ENCODE measurements at places on chromosomes 2 and 18.

GRCh38 chr18:9507565-9508088 is 32.3 kb downstream of the RALBP1 start:
- DNase-seq = no peak

DNA sequence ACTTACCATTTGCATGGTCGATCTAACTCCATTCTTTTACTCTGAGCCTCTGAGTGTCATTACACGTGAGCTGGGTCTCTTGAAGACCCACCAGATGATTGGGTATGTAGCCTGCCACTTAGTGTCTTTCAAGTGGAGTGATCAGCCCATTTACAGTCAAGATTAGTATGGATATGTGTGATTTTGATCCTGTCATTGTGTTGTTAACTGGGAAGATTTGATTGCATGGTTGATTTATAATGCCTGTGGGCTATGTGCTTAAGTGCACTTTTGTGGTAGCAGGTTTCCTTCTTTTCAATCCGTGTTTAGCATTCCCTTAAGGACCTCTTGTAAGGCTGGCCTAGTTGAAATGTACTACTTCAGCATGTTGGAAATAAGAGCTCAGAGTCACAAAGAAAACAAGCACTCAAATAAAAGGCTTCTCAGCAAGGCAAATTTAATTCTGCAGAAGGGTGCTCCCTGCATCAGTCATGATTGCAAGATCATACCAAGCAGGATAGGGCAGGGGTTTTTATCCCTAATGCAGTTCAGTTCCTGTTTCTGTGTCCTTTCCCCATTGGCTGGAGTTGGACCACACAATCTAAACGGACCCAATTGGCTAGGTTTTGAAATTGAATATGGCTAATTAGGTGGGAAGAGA is 230.7 kb upstream of the SYT4 start:
- DNase-seq = no peak

- DNase-seq = peak; percentile 35
Observed at GRCh38 chr2:53740170-53740569, 27.4 kb upstream of the CHAC2 start.

DNA sequence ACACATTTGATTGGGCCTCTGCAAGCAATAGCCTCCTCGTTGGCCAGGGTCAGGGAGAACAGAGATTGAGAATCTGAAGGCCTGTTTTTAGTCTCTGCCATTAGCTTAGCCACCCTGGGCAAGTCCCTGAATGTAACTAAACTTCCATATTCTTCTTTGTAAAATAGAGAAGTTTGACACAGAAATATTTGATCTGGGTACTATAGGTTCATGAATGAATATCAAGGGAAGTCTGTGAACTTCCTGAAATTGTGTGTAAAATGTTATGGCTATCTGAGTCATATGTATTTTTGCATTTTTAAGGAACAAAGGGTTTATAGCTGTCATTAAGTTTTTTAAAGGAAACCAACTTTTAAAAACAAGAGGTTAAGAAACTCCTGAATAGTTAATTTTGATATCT is 23.2 kb downstream of the RND3 start:
- DNase-seq = no peak

GRCh38 chr2:172085460-172086159 is at the start of gene DLX1:
Gene DLX1, plus strand, starts transcription at chr2:172085507. Its CDS starts 171 bp downstream, at chr2:172085678.
- no peak for DNase-seq

GRCh38 chr2:148567716-148568115 is 76.8 kb upstream of the EPC2 start:
- no peak for DNase-seq

DNA sequence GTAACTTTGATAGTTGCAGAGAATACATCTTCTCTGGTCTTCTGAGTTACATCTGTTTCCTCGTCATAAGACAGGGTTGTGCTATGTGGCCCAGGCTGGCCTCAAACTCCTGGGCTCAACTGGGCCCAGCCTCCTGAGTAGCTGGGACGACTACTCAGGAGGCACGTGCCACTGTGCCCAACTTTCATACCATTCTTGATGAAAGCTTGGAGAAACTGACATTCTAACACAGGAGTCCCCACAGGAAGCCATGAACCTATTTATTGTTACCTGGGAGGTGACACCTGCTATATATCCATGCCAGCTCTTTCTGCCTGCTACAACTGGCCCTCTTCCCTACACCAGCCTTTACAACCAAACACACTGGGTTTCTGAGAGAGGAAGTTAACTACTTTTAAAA is 19.1 kb downstream of the EIF2AK3 start:
- no peak for DNase-seq

- no peak for DNase-seq
Observed at GRCh38 chr18:38305961-38306360, 740.4 kb upstream of the CELF4 start.

- no peak for DNase-seq
Observed at GRCh38 chr2:12987246-12987645, 270.5 kb downstream of the TRIB2 start.

DNA sequence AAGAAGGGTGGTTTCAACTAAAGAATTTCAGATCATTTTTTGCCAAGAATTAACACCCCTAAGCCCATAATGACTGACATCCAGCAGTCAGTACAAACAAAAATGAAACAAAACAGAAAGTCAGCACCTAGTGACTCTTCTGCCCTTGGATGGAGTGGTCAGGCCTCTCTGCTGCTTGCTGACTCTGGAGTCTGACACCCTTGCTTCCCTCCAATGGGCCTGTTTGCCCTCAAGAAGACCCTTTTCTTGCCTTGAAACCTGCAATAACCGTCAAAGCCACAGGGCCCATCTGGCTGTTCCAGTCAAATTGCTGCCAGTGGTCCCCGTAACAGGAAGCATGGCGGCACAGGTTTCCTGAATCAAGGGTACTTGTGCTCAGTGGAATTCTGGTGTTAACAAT is 27.2 kb upstream of the CYTIP start:
- no peak for DNase-seq

GRCh38 chr2:237806334-237806733 is 7.8 kb downstream of the RBM44 start:
- peak; percentile 18 for DNase-seq

GRCh38 chr2:194380011-194380410 is 1277.0 kb upstream of the SLC39A10 start:
- no peak for DNase-seq

- DNase-seq = no peak
Observed at GRCh38 chr2:60899230-60899891, 18.0 kb downstream of the REL start.

- DNase-seq = no peak
Observed at GRCh38 chr18:23504720-23505119, 1.4 kb downstream of the RMC1 start.

DNA sequence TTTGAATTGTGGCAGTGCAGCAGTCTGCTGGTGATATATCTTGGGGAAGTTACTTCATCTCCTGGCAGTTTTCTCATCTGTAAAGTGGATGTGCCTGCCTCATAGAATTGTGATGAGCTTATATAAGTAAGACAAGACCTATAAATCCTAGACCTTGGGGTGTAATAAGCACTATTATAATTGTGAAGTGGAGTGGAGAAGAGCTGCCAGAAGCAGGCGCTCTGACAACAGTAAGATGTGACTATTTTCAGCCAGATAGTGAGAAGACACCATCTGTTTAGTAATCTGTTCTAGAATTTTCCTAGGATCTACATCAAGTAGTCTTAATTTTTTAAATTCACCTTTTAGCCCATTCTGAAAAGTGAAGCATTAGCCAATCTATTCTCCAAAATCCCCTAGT is 85.6 kb upstream of the TSPYL6 start:
- DNase-seq = no peak

DNA sequence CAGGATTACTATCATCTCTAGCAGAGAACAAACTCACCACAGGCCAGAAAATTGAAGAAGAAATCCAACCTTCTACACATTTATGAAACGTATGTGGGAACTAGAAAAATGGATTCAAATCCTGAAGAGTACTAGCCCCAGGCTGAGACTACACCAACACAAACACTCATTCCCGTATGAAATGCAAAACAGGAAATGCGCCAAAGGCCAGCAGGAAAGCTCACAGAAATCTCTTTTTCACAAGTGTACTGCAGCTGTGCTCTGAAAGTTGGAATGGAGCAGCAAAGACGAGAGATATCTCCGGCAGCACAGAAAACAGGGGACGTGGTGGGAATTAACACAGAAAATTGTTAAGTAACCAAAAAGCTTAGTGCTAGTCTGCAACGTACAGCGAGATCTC is 913.5 kb downstream of the TDRD15 start:
- DNase-seq = no peak

DNA sequence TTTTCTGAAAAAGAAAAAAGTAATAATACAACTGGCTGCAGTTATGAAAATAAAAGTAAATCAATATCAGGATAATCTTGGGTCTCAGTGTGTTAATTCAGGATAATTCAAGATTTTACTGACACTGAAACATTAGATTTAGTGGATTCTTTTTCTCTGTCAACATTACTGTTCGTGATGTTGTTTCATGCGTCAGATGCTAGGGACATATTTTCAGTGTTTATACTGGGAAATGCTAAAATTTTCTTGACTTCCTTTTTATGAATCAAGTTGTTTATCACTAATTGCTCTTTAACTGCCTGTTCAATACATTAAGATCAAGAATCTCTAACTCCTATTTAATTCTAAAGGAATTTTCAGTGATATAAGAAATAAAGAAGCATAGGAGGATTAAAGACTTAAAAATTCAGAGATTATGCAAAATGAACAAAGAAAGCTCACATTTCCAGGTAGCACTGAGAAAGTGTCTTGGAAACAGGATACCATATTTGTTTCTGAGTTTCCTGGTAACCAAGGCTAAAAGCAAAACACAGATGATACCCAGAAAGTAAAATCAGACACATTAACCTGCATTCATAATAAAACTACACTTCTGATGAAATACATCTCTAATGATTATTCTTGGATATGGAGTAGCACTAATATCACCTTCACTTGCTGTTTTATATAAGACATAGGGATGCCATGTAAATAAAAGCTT is 174.0 kb downstream of the ARL4C start:
- DNase-seq = no peak

DNA sequence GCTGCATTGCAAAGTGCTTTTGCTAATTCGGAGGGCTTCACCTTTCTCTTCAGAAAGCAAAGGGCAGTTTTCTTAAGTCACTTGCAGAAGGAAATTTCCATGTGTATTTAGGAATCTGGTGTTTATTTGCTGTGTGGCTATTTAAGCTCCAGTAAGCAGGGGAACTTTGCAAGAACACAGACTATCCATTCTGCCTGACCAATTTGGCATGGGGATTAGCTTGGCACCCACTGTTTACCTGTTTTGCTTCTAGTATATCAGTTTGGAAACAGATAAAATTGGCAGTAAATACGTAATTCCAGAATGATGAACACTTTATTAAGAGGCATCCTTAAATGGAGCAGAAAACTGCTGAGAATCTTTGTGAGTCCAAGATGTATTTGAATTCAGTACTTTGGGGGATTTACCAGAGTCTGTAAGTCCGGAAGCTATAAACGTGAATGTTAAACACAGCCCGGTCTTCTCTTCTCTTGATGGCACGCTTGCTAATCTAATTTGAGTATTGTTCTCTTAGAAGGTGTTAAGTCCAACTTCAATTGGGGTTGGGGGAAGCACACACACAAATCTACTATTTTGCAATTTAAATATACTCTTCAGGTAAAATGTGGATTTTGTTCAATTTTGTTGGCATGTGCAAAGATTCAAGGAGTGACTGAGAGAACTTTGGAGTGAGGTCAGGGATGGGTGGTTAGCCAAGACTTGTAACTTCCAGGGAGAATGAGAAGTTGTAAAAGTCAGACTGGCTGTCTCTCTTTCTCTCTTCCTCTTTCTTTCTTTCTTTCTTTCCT is 650 bp downstream of the ACKR3 start:
- no peak for DNase-seq

DNA sequence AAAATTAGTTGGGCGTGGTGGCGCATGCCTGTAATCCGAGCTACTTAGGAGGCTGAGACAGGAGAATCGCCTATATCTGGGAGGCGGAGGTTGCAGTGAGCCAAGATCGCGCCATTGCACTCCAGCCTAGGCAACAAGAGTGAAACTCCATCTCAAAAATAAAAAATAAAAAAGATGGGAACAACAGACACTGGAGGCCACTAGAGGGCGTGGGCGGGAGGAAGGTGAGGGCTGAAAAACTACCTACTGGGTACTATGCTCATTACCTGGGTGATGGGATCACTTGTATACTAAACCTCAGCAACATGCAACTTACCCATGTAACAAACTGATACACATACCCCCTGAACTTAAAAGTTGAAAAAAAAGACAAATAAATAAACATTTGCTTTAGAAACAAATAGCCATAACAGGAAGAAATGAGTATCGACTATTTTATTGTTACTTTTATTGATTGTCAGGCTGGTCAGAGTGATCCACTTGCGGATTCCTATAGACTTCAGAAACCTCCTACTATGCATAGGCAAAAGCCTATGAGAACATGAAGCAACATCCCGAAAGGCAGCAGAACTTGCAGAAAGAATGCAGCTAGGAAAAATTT is 61.0 kb downstream of the TMEM163 start:
- DNase-seq = no peak

DNA sequence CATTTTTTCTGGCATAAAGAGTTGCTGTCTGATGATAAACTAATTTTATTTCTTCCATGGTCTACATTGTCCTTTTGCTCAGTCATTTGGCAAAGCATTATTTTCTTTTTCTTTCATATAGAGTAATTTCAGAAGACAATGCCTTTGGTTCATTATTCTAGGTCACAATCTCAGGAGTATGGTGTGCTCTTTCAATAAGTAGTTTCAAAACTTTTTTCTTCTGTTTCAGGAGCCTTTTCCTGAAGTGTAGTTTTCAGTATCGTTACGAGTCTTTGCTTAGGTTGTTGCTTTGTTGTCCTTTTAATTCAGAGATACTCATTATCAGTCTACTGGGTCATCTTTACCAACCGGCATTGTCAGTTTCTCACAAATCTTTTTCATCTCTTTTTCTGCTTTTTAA is 100.4 kb upstream of the GPC1 start:
- DNase-seq = no peak

DNA sequence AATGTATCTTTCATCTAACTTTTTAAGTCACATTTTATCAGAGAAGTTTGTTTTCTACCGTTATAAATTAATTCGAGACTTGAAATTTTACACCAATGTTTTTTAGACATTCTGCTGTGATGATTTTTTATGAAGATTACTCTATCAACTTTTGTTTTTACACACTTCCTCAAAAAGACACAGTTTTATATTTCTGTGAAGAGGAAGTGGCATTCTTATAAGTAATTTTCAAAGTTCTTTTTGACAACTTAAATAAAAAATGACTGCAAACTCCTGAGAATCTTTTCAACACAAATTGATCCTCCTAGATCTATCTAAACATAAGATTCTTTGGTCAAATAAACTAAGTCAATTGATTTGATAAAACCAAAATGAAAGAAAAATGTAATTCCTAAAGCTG is 13.7 kb downstream of the ANKRD44 start:
- DNase-seq = no peak

DNA sequence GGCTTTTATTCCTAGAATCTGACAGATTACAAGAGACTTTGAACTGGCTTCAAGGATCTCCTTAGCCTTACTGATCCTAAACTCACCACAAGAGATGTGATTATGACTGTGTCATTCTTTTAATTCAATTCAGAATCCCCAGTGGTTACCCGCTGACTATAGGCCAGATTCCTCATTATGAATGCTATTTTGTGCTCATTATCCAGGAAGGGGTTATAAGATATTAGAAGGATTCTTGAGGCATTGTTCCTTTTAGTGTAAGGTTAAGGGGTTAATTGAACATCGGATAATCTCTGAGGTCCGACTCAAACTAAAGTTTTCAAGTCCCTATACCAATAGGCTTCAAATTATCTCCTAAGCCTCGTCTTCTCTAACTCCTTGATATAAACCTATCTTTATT is 39.4 kb upstream of the TDRD15 start:
- no peak for DNase-seq

Data from astrocyte (in vitro differentiated cells and primary cell).